Neuronal stem cell (in vitro differentiated cells): ENCODE measurements at places on chromosomes 1 and 21.
A peak's percentile ranks its signal among the peaks of the same experiment; 100 is the strongest.

DNA sequence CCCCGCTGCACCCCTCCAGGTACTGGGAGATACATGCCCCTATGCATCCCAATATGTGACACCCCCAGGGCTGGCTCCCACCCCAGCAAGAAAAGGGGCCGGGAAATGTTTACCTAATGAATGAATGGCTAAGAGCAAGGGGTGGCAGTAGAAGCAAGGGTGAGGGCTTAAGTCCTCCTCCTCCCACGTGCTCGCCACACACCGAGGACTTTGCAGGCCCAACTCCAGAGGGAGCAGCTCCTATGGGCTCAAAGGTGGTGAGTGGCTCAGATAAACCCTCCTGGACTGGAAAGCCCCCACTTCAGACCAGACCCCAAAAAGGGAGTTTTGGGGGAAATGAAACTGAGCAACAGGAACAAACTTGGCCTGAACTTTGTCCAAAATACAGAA lies 11.4 kb downstream of the SLC45A3 start:
- H3K27ac ChIP-seq: peak overlapping the region; percentile 98
- H3K27me3 ChIP-seq: no peaks in the 10 kb centered on the region
- no peaks in the 10 kb centered on the region for H3K36me3 ChIP-seq
- H3K4me1 ChIP-seq: peaks cover 50% of the 10 kb centered on the region
- H3K4me3 ChIP-seq: no peak overlapping the region
- DNase-seq: no peak

DNA sequence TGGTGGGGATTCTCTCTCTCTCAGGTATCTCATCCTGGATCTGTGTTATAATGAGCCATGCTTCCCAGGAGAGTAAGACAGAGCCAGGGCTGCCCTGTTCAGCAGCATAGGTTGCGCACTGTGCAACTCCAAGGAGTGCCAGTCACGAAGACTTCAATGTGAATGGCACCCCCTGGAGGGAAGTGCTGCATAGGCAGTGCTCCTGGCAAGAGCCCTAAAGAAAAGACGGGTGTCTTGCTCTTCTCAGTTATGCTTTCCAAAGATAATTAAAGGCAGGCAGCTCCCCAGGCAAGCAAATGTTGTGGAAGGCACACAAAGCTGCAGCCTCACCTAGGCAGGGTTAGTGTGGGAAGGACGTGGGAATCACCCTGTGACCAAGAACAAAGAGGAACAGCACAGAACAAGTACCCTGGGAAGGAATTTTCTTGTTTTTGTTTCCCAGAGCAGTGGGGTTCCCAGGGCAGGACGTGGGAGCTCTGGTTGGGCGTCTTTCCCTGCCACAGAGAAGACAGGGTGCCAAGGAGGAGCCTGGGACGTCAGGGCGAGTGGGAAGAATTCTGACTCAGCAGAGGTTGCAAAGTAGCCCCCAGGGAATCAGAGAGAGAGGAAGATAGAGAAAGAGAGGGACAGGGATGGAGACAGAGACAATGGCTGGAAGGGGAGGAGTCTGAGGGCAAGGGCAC lies 120.9 kb downstream of the KCNN3 start:
- H3K27ac ChIP-seq: no peak overlapping the region
- no peak for DNase-seq
- no peaks in the 10 kb centered on the region for H3K27me3 ChIP-seq
- no peak overlapping the region for H3K4me3 ChIP-seq
- peaks cover 19% of the 10 kb centered on the region for H3K4me1 ChIP-seq

GRCh38 chr1:58879464-58879863 lies 95.6 kb upstream of the JUN start:
- no peaks in the 10 kb centered on the region for H3K27me3 ChIP-seq
- H3K4me1 ChIP-seq: peaks cover 10% of the 10 kb centered on the region
- no peak overlapping the region for H3K27ac ChIP-seq
- H3K36me3 ChIP-seq: no peaks in the 10 kb centered on the region

- no peak overlapping the region for H3K4me3 ChIP-seq
- peaks cover 2% of the 10 kb centered on the region for H3K27me3 ChIP-seq
- H3K27ac ChIP-seq: no peak overlapping the region
- peaks cover 2% of the 10 kb centered on the region for H3K36me3 ChIP-seq
These were observed 927 bp downstream of the UAP1 start for GRCh38 chr1:162562470-162562828.

GRCh38 chr1:19345391-19345790 lies 33.3 kb downstream of the SLC66A1 start:
- no peak for DNase-seq
- H3K27ac ChIP-seq: peak overlapping the region; percentile 15
- H3K36me3 ChIP-seq: peaks cover 38% of the 10 kb centered on the region
- H3K27me3 ChIP-seq: no peaks in the 10 kb centered on the region
- peaks cover 2% of the 10 kb centered on the region for H3K4me1 ChIP-seq

- peak overlapping the region; percentile 89 for H3K4me3 ChIP-seq
- DNase-seq: no peak
- H3K4me1 ChIP-seq: no peaks in the 10 kb centered on the region
- no peaks in the 10 kb centered on the region for H3K36me3 ChIP-seq
These were observed 717 bp downstream of the UBIAD1 start for GRCh38 chr1:11273595-11274234.

DNA sequence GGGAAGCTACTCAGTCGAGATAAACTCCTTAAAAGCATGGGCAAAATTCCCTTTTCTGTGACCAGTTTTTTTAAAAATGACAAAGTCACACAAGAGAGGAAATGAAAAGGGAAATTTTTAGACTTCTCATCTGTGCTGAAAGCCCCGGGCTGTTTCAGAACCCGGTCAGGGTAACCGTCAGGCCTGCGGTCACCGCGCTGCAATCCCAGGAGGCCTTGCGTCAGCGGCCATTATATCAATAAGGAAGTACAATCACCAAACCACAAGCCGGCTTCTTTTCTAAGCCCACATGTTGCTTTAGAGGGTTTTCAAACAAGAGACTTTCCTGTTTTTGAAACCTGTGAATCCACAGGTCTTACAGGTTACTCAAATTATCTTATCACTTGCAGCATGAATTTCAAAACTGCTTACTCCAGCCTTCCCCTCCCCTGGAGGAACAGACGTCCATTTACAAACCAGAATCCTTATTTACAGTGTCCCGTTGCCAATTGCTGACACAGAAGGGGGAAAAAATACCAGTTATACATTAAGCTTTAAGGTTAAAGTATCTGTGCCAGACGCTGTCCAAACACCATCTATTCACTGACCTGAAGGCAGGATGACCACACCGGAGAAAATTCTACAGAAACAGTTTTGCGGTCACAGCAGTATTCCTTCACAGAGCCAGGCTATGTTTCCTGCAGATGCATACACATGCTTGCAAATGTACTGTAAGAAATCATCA lies 165.3 kb downstream of the TOMM20 start:
- peaks cover 41% of the 10 kb centered on the region for H3K4me1 ChIP-seq
- no peak overlapping the region for H3K4me3 ChIP-seq
- no peak for DNase-seq
- H3K27me3 ChIP-seq: no peaks in the 10 kb centered on the region
- no peak overlapping the region for H3K27ac ChIP-seq
- no peaks in the 10 kb centered on the region for H3K36me3 ChIP-seq

DNA sequence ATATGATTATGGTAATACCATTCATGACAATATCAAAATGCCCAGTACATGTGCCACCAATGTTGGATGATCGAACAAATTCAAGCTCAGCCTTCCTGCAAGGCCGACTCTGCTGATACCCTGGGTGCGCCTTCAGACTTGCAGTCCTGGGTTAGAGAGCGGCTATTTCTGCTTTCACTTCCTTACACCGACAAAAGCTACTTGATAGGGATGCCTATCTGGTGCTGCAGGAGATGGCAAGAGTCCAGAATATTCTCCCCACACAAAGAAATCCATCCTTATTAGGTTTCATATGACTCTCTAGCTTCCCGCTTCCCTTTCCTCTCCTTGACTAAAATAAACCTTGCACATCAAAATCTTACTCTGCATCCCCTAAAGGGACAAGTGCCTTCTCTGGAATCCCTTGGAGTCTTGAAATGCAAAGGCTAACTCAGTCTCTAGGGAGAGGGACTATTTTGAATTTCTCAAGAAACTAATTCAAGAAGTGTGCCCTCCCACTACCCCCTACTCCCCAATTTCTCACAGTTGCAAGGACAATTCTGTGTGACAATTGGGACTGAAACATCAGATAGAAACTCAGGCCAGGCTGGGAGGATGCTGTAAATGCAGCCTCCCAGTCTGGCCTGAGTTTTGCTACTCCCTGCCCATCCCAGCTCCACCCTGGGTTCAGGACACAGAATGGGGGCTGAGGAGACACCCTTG lies 103.1 kb upstream of the USP24 start:
- no peaks in the 10 kb centered on the region for H3K4me1 ChIP-seq
- no peak overlapping the region for H3K4me3 ChIP-seq
- H3K27ac ChIP-seq: no peak overlapping the region
- no peaks in the 10 kb centered on the region for H3K36me3 ChIP-seq
- H3K27me3 ChIP-seq: no peaks in the 10 kb centered on the region
